Activated CD4-positive, alpha-beta T cell treated with anti-CD3 and anti-CD28 coated beads, Interleukin-2, amount 10 ng/mL, durations not matched to agents 24 days and 14 days (primary cell): ENCODE measurements at places on chromosomes 6 and 20. TPM values are rescaled to one million over a fixed set of nuclear protein-coding genes. Genes with fewer than 3 reads are reported as not detected.

DNA sequence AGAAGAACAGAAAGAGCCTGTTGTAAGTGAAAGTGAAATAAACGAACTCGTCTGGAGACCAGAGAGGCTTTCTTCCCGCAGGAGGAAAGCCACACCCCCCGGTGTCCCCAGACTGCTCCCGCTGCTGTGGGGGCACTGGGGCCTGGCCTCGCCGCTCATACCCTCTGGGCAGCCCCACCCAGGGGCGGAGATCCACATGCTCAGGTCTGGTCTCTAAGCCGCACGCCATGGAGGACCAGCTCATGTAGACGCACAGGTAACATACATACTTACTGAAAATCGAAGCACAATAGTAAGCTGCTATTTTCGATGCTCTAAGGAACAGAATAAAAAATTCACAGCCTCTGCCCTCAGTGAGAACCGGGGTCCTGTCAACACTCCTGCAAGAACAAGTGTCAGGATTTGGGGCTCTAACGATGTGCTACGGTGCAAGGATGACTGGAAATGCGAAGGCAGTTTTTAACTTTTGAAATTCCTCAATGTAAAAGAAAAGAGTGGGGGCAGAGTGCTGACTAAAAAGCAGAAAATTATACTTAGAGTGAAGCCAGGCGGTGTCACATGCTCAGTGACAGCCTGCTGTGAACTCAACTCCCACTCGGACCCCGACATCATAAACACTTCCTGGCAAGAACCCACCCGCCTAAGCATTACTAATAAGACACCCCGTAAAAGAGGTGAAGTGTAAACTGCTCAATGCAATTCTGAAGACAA, 110.5 kb downstream of the IRF4 start:
- peaks cover 81% of the 10 kb centered on the region for H3K4me1 ChIP-seq
- H3K36me3 ChIP-seq = peaks cover 31% of the 10 kb centered on the region
- no peaks in the 10 kb centered on the region for H3K27me3 ChIP-seq
- DNase-seq = peak; percentile 90

DPPA5 gene
- total RNA-seq = not detected in 2 replicates

C6orf141 gene
- total RNA-seq = 0.14 TPM in 1 of 2 replicates, not detected in the other

ZNF831 gene
- total RNA-seq = 3.1 and 3.4 TPM in 2 replicates

RAB23 gene
- total RNA-seq = 3.0 and 4.0 TPM in 2 replicates

DNA sequence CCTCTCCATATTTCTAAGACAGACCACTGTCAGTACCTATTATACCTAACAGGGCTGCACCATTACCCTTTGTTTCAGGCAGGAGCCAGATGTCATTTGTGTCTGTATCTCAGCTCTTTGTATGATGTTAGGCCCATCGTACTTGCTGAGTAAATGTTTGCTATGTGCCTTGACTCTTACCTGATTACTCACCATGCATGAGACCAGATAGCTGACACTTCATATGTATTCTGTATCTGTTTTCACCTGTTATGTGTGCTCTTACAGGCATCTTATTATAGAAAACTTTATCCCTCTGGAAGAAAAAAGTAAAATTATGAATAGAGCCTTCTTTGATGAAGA, 31.7 kb upstream of the ASXL1 start:
- H3K36me3 ChIP-seq = peaks cover 38% of the 10 kb centered on the region
- no peak overlapping the region for H3K4me3 ChIP-seq
- DNase-seq = no peak
- peaks cover 5% of the 10 kb centered on the region for H3K4me1 ChIP-seq
- no peak overlapping the region for H3K27ac ChIP-seq

DNA sequence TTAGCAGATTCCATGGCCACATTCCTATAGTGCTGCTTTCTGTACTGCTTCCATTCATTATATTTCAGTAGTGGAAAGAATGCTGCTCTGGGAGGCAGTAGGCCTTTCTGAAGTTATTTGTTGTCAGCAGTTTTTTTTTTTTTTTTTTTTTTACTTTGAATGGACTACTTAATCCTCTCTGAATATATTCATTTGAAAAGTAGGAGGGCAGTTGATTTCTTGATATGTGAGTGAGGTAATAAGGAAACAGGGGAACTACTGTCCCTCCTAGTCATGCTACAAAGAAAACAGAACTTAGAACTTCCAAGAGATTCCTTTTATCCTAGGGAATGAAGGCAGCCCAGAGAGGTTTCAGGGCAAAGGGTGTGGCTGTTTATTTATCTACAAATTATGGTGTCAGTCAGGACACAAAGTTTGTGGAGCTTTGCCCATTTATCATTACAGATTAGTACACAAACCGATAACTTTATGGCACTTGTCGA, 155.9 kb downstream of the JARID2 start:
- H3K36me3 ChIP-seq = peaks cover 14% of the 10 kb centered on the region
- DNase-seq = no peak

DNA sequence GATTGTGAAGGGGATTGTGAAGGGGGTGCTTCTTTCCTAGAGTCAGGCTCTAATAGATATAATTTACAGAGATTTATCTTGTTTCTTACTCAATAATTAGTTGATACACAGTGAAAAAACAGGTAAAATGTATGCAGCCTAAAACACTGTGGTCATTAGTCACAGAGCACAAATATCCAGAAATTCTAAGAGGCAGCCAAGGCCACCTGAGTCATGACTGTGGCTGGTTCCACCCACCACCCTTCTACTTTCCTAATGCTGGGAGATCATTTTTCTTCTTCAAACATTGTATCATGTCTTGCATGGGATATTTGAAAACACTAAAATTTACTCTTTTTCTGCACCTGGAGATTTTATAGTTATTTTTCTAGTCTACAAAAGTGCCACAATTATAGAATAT, 181.6 kb downstream of the OTOR start:
- no peaks in the 10 kb centered on the region for H3K36me3 ChIP-seq
- H3K4me1 ChIP-seq = no peaks in the 10 kb centered on the region
- no peak for DNase-seq
- no peak overlapping the region for H3K27ac ChIP-seq
- H3K27me3 ChIP-seq = no peaks in the 10 kb centered on the region

GRCh38 chr6:11196511-11197174, 35.8 kb downstream of the NEDD9 start:
- no peak overlapping the region for H3K4me3 ChIP-seq
- H3K27ac ChIP-seq = peak overlapping the region; percentile 32
- peaks cover 69% of the 10 kb centered on the region for H3K36me3 ChIP-seq
- no peaks in the 10 kb centered on the region for H3K27me3 ChIP-seq

XKR7 gene
- total RNA-seq = not detected in 2 replicates

PPP1R3G gene
- 0.05 TPM in 2 replicates for total RNA-seq

DNA sequence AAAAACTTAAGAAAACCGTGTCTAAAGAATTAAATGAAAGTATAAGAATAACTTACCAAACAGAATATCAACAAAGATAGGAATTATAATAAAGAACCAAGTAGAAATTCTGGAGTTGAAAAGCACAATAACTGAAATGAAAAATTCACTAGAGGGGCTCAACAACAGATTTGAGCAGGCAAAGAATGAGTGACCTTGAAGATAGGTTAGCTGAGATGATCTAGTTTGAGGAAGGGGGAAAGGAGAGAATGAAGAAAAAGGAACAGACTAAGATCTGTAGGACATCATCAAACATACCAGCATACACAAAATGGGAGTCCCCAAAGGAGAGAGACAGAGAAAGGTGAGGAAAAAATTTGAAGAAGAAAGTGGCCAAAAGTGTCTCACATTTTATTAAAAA, 37.7 kb upstream of the TULP1 start:
- no peak overlapping the region for H3K27ac ChIP-seq
- H3K4me1 ChIP-seq = no peaks in the 10 kb centered on the region
- H3K36me3 ChIP-seq = peaks cover 3% of the 10 kb centered on the region
- H3K27me3 ChIP-seq = peaks cover 12% of the 10 kb centered on the region

DNA sequence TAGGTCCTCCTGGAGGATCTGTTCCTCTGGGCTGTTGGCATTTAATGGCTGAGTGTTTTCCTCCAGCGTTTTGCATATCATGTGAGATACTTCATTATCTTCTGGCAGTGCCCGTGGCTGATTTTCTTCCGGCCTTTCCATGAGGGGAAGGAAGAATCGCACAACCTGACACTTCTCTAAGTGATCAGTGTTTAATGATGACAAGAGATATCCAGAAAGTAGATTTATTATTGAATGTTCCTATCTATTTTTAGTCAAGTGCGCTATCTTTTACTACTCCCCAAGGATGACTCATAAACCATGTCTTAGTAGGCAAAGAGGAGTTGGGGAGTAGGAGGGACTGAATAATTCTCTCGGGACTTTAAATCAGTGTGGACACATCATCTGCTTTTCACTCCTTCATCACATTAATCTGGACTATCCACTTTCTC, 149.7 kb downstream of the PLCB4 start:
- no peaks in the 10 kb centered on the region for H3K27me3 ChIP-seq
- no peaks in the 10 kb centered on the region for H3K36me3 ChIP-seq
- H3K4me3 ChIP-seq = no peak overlapping the region
- H3K4me1 ChIP-seq = no peaks in the 10 kb centered on the region
- DNase-seq = no peak
- no peak overlapping the region for H3K27ac ChIP-seq

LAMA4 gene
- total RNA-seq = not detected in 2 replicates

DNA sequence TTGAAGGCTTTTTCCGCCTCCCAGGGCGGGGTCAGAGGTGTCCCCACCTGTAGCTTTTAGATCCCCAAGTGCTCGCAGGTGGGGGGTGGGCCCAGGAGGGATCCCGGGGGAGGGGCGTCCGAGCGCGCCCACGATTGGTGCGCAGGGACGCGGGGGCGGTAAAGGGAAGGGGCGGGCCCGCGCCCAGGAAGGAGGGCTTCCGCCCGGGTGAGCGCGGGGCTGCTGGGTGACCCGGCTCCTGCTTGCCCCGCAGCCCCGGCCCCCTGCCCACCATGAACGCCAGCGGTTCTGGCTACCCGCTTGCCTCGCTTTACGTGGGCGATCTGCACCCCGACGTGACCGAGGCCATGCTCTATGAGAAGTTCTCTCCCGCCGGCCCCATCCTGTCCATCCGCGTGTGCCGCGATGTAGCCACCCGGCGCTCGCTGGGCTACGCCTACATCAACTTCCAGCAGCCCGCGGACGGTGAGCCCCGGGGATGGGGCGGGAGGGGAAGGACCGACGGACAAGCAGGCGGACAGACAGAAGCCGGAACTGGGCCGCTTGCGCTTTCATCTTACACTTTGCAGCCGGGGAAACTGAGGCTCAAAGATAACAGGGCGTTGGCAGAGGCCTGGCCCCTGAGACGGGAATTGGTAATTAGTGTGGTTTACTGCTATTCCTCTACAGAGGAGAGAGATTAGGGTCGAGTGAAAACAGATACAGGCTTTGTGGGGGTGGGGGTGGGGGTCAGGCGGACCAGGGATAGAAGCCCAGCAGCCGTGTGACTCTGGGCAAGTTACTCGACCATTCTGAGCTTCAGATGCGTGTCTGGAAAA, at the start of gene PABPC1L:
Gene PABPC1L (plus strand): TSS at position 189 of the 818 bp plus-strand sequence. CDS start 84 bp downstream, at position 273.
- peaks cover 35% of the 10 kb centered on the region for H3K4me1 ChIP-seq
- peaks cover 54% of the 10 kb centered on the region for H3K36me3 ChIP-seq
- no peaks in the 10 kb centered on the region for H3K27me3 ChIP-seq
- DNase-seq = peak; percentile 94

HAO1 gene
- total RNA-seq = not detected in 2 replicates

DNA sequence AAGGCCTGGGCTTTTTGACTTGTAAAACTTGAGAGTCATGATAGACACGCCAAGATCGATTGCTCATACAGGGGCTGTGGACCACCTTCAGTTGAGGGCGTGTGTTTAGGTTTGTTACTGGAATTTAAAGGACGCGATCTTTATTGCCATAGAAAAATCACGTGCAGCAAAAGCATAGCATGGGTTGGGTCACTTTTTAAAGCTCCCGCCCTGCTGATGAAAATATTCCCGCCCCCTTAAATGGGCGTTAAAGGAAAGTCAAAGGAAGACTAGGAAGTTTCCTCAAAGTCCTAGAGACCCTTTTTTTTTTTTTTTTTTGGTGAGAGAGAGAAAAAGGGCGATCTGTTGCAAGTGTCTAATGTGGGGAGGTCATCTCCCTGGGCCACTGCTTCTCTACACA, 23.1 kb downstream of the TFAP2A start:
- H3K4me1 ChIP-seq = no peaks in the 10 kb centered on the region
- no peak for DNase-seq
- H3K36me3 ChIP-seq = peaks cover 14% of the 10 kb centered on the region
- no peak overlapping the region for H3K27ac ChIP-seq
- no peak overlapping the region for H3K4me3 ChIP-seq

MDFI gene
- not detected in 2 replicates for total RNA-seq

CGA gene
- total RNA-seq = not detected in 2 replicates

EDN3 gene
- not detected in 2 replicates for total RNA-seq

TUBB1 gene
- not detected in 2 replicates for total RNA-seq

CPNE5 gene
- 0.31 and 0.65 TPM in 2 replicates for total RNA-seq
